MM.1S (cell line): ENCODE measurements at places on chromosomes 2 and 18.
A peak's percentile ranks its signal among the peaks of the same experiment; 100 is the strongest.

DNA sequence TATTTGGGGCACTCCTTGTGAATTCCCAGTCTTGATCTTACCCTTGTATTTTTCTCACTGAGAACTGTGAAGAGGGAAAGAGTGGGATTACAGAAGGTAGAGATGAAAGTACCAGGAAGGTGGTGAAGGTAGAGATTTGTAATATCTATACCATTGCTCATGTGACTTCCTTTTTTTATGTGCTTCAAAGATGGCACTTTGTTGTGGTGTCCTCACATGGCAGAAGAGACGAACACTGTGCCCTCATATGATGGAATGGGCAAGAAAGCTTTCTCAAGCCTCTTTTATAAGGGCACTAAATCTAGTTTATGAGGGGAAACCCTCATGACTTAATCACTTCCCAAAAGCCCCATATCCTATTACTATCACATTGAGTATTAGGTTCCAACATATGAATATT lies 28.9 kb upstream of the PPM1B start:
- DNase-seq: no peak

DNA sequence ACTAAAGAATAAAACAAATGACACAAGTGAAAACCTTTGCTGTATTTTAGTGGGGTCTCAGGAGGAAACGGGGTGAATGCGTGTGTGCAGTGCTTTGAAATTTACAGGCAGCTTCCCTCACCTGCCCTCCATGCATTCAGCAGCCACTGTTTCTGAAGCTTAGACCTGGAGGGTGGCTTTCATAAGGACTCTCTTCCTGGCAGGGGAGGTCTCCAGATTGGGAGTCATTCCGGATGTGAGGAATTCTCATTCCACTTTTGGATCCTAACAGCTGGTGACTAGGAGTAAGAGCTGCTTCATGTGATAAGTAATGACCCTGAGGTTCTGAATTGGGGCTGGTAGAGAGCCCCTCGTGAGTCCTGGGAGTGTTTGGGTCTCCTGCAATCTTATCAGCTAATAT lies 192.5 kb downstream of the SH3BP4 start:
- DNase-seq: no peak

DNA sequence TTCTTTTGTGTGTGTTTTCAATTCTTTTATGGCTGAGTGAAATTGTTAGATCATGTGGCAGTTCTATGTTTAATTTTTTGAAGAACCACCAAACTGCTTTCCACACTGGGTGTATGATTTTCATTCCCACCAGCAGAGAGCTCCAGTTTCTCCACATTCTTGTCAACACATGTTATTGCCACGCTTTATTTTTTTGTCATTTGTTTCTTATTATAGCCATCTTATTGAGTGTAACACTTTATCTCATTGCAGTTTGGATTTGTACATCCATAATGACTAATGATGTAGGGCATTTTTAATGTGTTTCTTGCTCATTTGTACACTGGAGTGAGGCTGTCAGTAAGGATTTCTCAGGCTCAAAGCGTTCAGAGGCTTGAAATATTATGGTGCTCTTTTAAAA lies 184.2 kb downstream of the PIEZO2 start:
- DNase-seq: no peak

- DNase-seq: no peak
These were observed 60.1 kb upstream of the PAX3 start for GRCh38 chr2:222358876-222359275.

DNA sequence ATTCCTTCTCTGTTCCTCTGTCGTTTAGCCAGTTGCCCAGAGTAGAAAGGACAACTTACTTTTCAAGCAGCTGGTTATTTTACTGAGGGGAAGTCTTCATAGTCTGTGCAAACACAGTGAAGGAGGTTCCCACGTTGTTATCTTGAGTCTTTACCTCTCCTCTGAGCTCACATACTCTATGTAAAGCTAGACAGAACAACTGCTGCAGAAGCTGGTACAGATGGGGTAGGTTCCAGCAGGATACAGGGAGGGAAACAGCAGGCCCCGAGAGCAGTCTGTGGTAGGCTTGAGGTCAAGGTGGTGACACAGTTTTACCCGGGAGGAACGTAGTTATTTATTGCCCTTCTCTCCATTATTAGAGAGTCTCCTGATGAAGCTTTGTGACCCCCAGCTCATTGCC lies 93.4 kb upstream of the LDLRAD4 start:
- no peak for DNase-seq

DNA sequence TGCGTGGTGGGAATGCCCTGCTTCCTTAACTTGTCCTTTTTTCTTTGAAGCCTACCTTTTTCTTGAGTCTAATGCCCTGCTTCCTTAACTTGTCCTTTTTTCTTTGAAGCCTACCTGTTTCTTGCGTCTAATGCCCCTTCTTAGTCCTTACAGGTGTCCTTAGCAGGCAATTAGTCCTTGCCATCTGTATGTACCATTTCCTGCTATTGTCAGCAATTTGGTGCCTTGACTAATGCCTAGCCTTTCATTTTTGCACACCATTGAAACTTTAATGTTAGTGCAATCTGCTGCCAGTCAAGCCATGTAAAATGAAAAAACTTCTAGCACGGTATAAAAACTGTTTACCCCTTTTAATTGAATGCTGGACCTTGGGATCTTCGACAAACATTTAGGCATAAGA lies 4.3 kb downstream of the KDM3A start:
- DNase-seq: peak; percentile 79

DNA sequence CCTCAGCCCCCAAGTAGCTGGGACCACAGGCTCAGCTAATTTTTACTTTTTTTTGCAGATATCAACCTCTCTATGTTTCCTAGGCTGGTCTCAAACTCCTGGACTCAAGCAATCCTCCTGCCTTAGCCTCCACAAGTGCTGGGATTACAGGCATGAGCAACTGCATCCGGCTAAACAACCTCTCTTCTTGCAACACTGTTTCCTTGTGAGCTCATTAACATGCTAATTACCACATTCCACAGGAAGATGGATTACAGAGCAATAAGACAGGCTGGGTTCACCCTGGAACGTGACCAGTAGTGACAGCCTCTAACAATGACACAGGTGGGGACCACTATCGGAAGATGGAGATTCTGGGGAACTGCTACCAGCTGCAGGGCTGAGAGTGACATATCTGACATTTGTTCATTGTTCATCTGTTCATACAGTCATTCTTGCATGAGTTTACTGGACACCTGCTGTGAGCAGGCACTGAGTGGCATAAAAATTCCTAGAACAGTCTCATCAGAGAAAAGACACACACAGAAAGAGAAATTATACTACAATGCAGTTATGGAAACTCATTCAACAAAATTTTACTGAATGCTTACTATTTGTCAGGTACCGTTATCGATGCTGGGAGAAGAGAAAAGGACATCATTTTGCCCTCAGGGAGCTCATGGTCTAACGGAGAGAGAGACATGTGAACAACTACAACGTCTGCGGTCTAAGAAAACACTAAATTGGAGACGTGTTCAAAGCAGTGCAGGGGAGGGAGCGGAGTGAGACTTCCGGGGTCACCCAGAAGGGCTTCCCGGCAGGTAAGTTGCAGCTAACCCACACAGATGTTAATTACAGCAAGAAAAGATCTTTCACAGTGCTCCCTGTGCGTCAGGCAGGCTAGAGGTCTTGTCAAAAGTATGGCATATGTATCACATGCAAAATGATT lies 37.6 kb downstream of the PROC start:
- DNase-seq: no peak

DNA sequence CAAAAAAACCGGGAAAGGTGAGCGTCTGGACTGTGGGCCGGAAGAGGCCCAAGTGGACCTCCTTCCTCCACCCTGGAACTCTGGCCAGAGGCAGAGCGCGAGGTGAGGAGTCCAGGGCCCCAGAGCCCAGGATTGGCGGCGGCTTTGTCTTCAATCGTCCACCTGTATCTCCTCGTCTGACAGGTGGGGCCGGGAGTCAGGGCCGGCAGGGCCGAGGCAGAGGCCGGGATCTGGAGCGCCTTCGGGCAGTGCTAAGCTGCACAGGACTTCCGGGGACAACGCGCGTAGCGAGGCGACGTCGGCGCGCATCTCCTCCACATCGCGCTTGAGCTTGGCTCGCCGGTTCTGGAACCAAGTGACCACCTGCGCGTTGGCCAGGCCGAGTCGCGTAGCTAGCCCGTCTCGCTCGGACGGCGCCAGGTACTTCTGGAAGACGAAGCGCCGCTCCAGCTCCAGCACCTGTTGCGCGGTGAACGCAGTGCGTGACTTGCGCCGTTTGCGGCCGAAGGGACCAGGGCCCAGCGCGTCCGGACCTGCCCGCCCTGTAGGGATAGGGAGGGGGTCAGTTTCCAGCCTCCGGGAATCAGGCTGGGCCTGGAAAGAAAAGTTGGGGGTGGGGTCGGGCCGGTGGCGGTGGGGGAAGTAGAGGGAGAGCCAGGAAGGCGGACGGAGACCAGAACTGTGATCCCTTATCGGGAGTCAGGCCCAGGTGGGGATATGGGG lies 1.5 kb downstream of the LBX2 start:
- no peak for DNase-seq

DNA sequence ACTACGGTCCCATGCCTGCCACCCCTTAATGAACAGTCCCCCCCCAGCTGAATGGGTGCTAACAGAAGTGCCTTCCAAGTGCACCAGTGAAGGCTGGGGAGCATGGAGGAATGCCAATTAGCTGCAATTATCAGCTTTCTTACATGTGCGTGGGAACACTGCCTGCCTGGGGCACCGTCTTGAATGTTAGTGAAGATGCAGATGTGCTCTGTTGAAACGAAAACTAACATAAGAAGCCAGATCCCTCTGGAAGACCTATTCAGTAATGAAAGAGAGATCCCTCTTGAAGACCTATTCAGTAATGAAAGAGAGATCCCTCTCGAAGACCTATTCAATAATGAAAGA lies 154.5 kb downstream of the CLIP4 start:
- DNase-seq: no peak

GRCh38 chr2:112630268-112630667 lies 15.5 kb upstream of the SLC20A1 start:
- no peak for DNase-seq

GRCh38 chr2:85838181-85838580 lies 50.6 kb downstream of the ST3GAL5 start:
- DNase-seq: no peak

GRCh38 chr18:45517181-45517741 lies 98.0 kb upstream of the SLC14A2 start:
- no peak for DNase-seq

DNA sequence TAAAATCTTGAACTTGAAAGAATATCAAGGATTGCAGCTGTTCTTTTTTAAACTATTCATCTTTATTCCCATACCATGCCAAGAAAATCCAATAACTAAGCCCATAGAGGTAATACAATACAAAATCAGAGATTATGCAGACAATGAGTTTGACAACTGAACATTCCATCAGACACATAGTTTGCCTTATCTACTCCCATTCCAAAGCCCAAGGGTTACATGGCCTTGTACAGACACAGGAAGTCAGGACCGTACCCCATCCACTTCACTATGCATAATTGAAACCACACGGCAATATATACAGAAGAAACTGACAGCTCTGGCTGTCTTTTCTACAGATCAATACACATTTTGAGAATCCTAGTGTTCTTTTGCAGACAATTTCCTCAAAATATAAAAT lies 181.3 kb downstream of the TMX3 start:
- no peak for DNase-seq

DNA sequence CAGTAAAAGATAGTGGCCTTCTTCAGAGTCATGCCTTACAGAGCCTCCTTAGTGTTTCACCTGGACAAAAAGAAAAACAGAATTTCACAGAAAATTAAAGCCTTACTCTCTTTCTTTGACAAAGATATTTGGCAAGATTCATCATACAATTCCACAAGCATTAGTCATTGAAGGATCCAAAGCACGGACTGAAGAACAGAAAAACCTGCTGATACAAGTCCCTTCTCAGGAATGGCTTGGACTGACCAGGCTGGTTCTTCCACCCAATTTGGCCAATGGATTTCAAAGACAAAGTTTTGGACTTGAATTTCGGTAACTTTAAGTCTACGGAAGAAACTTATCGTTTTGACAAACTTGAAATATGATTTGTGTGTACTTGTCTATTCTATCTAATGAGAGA lies 39.1 kb upstream of the GALNT3 start:
- DNase-seq: no peak

DNA sequence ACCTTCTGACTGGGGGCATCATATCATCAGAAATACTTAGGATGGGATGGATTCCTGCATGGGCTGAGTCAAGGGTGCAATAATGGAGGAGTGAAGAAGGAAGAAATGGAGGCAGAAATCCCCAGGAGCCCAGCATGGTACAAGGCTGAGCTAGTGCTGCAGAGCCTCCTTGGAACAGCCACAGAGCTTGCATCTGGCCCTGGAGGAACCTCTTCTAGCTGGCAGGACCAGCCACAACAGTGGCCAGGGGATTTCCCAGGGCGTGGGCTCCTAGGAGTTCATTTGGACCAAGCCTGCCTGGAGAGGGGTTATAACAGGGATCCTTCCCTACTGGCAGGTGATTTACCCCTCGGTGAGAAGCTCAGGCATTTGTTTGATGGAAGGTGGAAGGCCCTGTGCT lies 4.7 kb upstream of the IL37 start:
- no peak for DNase-seq

- DNase-seq: no peak
These were observed 186.4 kb downstream of the EPHA4 start for GRCh38 chr2:221385716-221386115.

GRCh38 chr2:5467178-5467905 lies 224.8 kb upstream of the SOX11 start:
- no peak for DNase-seq

DNA sequence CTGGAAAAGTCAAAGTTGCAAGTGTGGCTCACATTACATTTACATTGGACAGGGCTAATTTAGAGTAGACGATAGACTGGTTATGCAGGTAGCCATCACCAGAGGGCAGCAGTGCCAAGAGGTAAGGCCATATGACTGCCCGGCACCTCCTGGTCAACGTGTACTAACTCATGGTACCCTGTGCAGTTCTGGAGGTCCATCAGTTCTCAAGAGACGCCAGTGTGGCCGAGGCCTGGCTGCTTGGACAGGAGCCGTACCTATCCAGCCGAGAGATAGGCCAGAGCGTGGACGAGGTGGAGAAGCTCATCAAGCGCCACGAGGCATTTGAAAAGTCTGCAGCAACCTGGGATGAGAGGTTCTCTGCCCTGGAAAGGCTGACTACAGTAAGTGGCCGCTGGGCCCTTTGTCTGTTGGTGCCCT lies 65.8 kb upstream of the EML6 start:
- DNase-seq: peak; percentile 46

GRCh38 chr18:35971661-35972196 lies 750 bp upstream of the RMP24 start:
- no peak for DNase-seq

DNA sequence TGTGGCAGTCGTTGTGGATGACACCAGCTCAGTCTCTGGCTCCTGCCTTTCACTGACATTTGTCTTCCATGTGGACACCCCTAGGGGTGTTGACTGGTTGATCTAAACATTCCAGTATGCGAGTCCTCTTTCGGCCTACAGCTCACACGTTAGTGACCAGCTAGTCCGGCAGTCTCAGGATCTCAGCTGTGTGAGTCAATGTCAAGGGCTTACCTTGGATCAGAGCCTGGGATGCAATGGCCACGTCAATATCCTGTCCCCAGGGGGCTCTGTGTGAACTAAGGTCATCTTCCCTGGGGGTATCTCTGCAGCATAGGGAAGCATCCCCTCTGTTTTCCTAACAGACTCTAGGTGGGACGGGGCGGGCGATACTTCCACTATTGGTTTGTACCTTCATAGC lies 35.1 kb upstream of the YWHAQ start:
- DNase-seq: no peak
